ENCODE measurements at places on chromosomes 16 and 17.

DNA sequence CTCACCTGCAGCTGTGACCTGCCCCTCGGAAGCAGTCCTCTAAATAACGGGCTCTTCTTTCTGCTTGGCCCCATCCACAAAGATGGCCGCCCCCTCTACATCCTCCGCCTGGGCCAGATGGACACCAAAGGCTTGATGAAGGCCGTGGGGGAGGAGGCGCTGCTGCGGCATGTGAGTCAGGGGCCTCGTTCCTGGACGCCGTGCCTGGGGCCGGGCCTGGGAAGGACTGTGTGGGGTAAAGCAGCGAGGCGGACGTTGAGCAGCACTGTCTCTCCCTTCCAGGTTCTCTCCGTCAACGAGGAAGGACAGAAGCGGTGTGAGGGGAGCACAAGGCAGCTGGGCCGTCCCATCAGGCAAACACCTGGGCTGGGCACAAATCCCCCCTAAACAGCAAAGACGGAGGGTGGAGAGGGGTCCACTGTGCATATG lies 33.1 kb downstream of the NAGPA start:
- DNase-seq = no peak

GRCh38 chr17:73609758-73610157 lies 34.5 kb downstream of the SDK2 start:
- no peak for DNase-seq

- DNase-seq = no peak
Measured at GRCh38 chr17:596287-596686, 118.4 kb downstream of the VPS53 start.

- no peak for DNase-seq
Measured at GRCh38 chr17:79988185-79988971, 47.3 kb downstream of the TBC1D16 start.

DNA sequence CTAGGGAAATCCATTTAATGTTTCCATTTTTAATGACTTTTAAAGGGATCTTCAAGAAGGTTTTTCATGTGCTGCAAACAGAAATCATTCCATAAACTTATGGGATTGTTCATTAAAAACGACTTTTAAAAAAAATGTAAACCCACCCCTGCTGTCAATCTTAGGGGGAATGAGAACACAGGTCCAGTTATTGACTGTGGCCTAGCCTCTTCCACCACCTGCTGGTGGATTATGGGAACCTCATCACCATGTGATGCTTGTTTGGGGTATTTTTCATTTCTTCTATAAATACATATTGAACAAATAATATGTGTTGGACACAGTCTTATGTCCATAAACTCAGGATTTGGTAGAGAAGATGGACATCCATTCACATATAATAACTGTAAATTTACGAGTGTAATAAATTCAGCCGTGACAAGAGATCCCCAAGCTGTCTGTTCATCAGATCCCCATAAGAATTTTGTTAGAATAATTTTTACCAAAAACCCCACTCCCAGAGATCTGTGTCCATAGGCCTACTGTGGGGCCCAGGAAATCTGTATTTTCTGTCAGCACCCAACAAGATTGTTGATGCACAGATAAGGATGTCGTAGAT lies 42.0 kb upstream of the TMC5 start:
- no peak for DNase-seq
